ENCODE measurements at places on chromosomes 6 and 20.

- DNase-seq = no peak
Measured at GRCh38 chr6:51844336-51844735, 243.1 kb downstream of the PKHD1 start.

GRCh38 chr6:4942673-4943009, 61.2 kb downstream of the RPP40 start:
- no peak for DNase-seq

- no peak for DNase-seq
Measured at GRCh38 chr6:22214314-22214713, 82.5 kb downstream of the PRL start.

GRCh38 chr6:138772596-138773176, 883 bp upstream of the CCDC28A start:
- DNase-seq = no peak

DNA sequence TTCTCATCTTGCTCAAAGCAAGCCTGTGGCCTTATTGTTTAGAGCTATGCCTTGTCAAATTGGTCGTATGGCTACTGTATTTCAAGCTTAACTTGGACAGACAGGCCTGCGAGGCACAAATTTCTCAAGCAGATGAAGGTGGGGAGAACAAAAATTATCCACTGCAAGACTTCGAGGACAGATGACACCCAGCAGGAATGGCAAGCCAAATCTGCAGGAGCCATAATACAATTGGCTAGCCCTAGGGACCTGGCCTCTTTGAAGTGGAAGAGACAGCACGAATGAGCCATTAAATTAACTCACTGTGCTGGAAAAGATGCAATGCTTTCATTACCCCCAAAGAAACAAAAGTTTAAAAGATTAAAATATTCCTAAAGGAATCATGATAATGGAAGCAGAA, 5.0 kb upstream of the BLOC1S5 start:
- DNase-seq = no peak

DNA sequence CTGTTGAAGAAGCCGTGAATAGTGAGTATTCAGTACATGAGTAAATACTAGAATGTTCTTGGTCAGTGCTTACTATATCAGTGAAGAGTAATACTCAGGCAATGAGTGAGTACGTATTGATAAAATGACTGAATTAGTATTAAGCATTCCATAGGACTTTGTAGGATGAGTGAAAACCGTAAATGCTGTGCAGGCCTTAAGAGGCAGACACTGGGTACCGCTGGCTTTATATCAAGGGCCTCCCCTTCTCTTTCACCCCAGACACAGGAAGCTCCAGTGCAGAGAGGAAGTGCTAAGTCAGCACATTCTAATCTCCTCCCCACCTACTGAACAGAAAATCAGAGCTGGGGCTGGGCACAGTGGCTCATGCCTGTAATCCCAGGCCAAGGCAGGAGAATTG, 24.2 kb downstream of the POFUT1 start:
- no peak for DNase-seq

GRCh38 chr20:10910535-10911178, 236.9 kb upstream of the JAG1 start:
- DNase-seq = no peak

DNA sequence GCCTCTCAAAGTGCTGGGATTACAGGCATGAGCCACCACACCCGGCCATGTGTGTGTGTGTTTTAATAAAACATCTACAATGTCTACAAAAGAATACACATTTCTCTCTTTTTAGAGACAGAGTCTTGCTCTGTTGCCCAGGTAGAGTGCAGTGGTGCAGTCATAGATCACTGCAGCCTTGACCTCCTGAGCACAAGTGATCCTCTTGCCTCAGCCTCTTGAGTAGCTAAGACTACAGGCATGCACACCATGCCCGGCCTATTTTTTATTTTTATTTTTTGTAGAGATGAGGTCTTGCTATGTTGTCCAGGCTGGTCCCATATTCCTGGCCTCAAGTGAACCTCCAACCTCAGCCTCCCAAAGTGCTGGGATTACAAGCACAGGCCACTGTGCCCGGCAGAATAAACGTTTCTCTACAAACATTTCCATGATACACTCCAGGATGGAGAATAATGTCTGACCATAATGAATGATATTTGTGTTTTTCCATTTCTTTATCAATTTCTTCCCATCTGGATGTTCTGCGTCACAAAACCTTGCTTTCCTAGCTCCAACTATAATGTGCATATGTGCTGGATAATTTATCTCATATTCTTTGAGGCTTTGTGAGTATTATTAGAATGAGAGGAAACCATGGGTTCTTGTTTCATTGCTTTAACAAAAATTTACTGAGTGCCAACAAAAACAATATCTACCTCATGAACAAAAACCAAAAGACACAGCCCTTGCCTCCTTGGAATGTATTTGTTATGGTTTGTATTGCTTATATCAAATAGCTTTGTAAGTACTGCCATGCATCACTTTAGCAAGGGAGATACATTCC, 28.6 kb upstream of the CCN2 start:
- no peak for DNase-seq

- no peak for DNase-seq
Measured at GRCh38 chr20:2133318-2134183, 31.9 kb downstream of the STK35 start.

DNA sequence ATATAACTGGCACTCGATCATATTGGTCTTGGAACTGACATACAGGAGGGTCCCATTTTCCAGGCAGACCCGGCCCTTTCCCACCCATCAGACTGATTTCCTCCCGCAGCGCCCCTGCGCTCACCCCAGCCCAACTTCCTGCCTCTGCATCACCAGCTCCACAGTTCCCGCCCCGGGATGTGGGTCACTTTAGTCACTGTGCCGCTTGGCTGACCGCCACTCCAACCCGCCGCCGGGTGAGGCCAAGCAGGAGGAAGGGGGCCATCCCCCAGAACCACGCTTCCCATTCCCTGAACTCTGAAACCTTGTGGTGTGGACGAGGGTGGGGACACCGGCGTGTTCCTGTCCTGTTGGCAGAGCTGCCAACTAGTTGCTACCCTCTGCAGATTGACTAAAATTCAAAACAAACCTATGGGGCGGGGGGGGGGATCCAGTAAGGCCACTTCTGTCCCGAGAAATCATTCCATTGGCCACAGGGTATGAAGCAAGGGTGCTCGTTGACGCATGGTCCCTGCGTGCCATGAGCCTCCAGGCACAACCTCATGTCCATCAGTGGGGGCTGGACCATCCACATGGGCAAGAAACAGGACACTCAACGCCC, 12.3 kb downstream of the TGM2 start:
- DNase-seq = no peak

- DNase-seq = no peak
Measured at GRCh38 chr6:83884523-83884922, 25.0 kb downstream of the CYB5R4 start.

DNA sequence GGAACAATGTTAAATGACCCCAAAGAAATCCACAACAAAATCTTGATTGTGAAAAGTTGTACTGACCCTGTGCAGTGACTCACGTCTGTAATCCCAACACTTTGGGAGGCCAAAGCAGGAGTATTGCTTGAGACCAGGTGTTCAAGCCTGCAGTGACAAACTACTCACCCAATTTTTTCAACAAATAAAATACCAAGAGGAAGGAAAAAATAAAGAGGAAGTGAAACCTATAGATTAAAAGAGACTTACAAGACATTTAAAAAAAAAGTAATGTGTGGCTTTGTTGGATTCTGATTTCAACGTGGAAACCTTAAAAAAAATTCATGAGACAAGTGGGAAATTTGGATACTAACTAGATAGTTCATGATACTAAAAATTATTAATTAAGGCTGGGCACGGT, 31.9 kb downstream of the GINS1 start:
- no peak for DNase-seq

DNA sequence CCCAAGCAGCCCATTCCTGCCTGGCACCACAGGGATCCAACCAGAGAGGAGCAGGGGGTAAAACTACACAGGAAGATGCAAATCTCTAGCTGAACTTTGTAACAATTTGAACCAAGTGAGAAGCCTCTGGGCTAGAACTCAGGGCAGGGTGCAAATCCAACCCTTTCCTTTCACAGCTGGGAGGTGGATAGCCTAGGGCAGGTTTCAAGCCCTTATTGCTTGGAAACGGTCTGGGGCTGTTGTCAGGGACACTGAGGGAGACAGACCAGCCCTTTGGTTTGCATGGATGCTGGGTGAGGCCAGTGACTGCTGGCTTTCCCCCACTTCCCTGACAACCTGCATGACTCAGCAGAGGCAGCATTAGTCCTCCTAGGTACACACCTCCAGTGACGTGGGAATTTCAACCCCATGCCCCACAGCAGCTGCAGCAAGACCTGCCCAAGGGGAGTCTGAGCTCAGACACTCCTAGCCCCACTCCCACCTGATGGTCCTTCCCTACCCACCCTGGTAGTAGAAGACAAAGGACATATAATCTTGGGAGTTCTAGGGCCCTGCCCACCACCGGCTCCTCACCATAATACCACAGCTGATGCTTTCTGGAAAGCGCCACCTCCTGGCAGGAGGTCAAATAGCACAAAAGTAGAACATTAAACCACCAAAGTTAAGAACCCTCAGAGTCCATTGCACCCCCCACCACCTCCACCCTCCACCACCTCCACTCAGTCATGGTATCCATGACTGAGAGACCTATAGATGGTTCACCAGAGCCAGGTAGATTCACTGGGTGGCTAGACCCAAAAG, 797.7 kb upstream of the MAN1A1 start:
- DNase-seq = no peak

GRCh38 chr6:146974351-146974750, 229.9 kb upstream of the STXBP5 start:
- no peak for DNase-seq

- DNase-seq = no peak
Measured at GRCh38 chr6:112193117-112193516, 61.2 kb downstream of the LAMA4 start.

GRCh38 chr6:43903739-43904290, 133.8 kb downstream of the VEGFA start:
- DNase-seq = no peak

DNA sequence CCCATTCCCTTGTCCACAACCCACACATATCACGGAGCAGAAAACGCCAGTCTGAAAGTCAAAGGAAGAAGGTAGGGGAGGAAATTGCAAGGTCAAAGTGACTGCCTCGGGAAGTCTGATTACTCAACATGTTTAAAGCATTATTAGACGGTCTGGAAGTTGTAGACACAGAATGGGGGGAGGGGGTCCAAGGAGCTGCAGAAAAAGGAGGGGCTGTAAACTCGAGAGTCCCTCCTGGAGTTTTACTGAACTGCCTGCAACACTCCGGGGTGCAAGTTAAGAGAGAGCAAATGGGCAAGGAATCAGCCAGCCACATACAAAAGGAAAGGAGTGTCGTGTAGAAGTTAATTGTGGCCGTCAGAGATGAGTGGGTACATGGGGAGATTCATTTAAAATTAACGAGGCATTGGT, 417.7 kb upstream of the JARID2 start:
- no peak for DNase-seq

- no peak for DNase-seq
Measured at GRCh38 chr20:64035066-64035932, 683 bp upstream of the C20orf204 start.

GRCh38 chr20:37741055-37741454, 47.2 kb downstream of the CTNNBL1 start:
- DNase-seq = no peak

GRCh38 chr6:10093282-10093681, 321.6 kb downstream of the TFAP2A start:
- no peak for DNase-seq

- DNase-seq = no peak
Measured at GRCh38 chr6:64774881-64775280, 932.1 kb downstream of the EYS start.

DNA sequence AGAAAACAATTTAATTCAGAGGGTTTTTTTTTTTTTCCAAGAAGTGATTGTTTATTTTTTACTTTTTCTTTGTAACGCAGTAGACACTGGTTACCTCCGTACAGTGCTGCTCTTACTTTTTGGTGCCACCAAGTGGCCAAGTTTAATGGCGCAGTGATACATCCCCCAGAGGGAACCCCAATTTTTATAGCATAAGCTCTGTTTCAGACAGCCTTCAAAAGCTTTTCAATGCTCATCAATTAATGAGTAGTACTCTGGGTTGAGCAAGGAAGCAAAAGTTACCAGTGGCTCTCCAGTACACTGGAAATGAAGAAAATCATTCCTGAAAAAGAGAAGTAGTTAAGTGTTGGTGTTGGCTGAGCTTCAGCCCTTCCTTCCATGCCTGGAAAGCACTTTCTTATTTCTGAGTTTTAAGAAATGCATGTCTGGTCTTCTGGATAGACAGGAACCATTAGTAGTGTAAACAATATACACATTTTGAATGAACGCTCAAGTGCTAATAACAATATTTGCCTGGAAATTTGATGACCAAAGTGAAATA, 129.1 kb upstream of the SMLR1 start:
- peak; percentile 16 for DNase-seq

GRCh38 chr6:135667691-135668455, 170.3 kb upstream of the AHI1 start:
- no peak for DNase-seq

- no peak for DNase-seq
Measured at GRCh38 chr6:116387374-116387773, 16.6 kb downstream of the DSE start.

DNA sequence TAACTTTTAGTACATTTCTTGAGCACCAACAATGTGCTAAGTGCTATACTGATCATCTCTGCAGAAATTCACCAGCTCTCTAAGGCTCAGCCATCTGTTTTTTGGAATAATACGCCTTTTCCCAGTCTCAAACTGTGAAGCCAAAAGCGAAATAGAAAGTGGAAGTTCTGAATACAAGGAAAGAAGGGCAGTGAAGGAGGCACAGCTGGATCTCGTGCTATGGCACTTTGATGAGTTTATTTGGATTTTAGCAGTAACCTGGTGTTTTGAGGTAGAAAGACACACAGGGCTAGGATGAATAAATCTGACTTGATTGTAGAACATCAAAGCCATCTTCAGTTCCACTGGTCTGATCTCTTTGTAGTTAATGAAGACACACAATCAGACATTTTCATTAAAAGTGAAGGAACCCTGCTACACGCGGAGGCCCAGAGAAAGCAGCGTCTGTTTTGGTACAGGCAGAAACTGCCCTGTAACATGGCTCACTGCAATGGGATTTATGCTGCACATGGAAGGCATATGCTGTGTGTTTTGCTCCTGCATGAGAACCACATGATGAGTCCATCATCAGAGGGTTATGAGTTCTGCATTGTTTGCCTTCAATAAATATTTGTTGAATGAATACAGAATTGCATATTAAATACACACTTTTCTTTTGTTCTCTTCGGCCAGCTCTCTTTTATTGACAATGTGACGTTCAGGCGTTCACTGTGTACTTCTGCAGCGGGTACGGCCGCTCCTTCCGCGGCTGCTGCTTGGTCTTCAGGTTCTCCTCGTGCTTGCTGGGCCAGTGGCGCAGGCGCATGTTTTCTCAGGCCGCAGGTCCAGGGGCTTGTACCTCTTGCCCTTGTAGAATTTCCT, 100.9 kb downstream of the PREP start:
- DNase-seq = no peak

GRCh38 chr20:62734326-62734725, 25.7 kb downstream of the NTSR1 start:
- DNase-seq = no peak

GRCh38 chr20:2559651-2560050, 23.3 kb downstream of the TMC2 start:
- DNase-seq = no peak

GRCh38 chr20:59273739-59274357, 26.6 kb upstream of the EDN3 start:
- DNase-seq = no peak

- DNase-seq = no peak
Measured at GRCh38 chr6:376827-377640, 14.5 kb upstream of the IRF4 start.

Data from activated CD4-positive, CD25-positive, alpha-beta regulatory T cell (primary cell).